ENCODE measurements at places on chromosomes 5 and 9.

DNA sequence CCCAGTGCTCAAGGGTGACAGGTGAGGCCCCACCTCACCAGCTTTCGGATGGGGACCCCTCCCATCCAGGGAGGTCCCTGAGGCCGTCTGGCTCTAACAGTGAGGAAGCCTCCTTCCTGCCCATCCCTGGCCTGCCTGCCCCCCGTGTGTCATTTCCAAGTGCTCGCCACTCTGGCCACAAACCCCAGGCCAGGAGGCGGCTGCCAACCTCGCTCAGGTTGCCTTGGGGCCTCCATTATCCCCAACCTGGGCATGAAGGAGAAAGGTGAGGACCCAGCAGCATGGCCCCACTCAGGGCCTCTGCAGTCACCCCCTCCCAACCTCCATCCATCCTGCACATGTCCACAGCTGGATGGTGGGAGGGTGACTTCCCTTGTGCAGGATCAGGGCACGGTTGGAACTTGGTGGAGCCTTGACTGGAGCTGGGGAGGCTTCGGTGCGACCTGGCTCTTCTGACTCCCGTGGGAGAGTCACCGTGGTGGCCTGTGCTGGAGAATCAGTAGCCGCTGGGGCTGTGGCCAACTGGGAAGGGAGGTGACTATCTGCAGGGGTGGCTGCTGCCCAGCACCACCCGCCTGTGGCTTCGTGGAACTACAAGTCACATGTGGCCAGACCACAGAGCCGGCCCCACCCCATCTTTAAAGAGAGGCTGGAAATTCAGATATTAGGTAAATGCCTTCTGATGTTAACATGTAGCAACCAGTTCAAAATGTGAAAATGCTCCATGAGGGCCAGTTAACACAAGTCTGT is 37.5 kb upstream of the GFPT2 start:
- no peak for DNase-seq

- DNase-seq: no peak
These were observed 3.6 kb upstream of the CPLX2 start for GRCh38 chr5:175867587-175868347.

DNA sequence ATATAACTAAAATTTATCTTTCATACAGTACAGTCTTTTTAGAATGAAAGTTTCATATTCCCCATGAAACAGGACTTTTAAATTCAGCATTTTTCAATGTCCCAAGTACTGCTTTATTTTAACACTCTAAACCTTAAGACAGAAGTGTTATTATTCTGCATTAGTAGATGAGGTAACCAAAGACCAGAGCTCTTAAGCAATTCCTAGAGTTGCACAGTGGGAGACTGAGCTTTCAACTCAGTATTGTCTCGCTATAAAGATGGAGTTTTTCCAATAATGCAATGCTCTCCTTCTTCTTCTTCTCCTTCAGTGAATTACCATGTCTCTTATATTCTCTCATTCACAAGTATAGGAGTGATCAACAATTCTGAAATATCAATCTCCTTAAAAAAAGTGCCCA is 479.7 kb downstream of the CETN3 start:
- no peak for DNase-seq

- DNase-seq: no peak
These were observed 25.2 kb upstream of the CEMIP2 start for GRCh38 chr9:71793386-71794105.

GRCh38 chr9:122936464-122936863 is 4.4 kb upstream of the RABGAP1 start:
- DNase-seq: no peak
